ENCODE measurements at places on chromosomes 5 and 9. TPM values are rescaled to one million over a fixed set of nuclear protein-coding genes. Genes with fewer than 3 reads are reported as not detected.

IFNA13 gene
- total RNA-seq: not detected

IL4 gene
- not detected for total RNA-seq

FOXD4L4 gene
- total RNA-seq: under 0.01 TPM

TERT gene
- not detected for total RNA-seq

KIF24 gene
- total RNA-seq: 2.5 TPM

SPAAR gene
- 0.18 TPM for total RNA-seq

CCNJL gene
- total RNA-seq: 2.0 TPM

PCDHB8 gene
- 0.18 TPM for total RNA-seq

PCDHGA12 gene
- 9.7 TPM for total RNA-seq

PCDHB12 gene
- total RNA-seq: under 0.01 TPM

- peak; percentile 67 for DNase-seq
Measured at GRCh38 chr9:114291064-114291474, 31.8 kb upstream of the ORM1 start.

- DNase-seq: no peak
Measured at GRCh38 chr5:142461028-142461590, 136.3 kb upstream of the SPRY4 start.

- DNase-seq: peak; percentile 89
Measured at GRCh38 chr9:3746296-3747275, 220.8 kb upstream of the RFX3 start.

DNA sequence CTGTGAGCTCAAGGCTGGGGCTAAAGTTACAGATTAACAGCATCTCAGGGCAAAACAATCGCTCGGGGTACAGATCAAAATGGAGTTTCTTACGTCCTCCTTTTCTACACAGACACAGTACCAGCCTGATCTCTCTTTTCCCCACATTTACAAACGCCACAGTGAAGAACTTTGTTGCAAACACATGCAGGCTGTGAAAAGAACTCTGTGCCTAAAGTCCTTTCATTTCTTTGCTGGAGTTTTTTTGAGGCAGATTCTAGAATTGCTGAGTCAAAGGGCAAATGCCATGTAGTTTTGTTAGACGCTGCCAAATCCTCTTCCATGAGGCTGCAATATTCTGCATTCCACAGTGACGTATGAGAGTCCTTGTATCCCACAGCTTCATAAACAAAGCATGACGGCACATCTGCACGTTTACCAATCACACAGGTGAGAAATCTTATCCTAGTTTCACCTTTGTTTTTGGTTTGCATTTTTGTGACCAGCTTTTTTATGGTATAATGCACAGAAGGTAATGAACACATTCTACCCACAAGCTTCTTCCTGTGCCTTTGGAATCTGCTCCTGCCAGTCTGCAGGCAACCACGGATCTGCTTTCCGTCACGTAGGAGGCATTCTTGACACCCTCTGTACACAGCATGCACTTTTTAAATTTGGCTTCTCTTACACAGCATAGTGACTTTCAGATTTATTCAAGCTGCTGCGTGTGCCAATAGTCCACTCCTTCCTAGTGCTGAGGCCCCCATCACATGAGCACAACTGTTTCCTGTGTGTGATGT lies 44.6 kb upstream of the LPCAT1 start:
- peak; percentile 90 for DNase-seq

- no peak for DNase-seq
Measured at GRCh38 chr5:150121448-150122157, 34.0 kb downstream of the PDGFRB start.

- no peak for DNase-seq
Measured at GRCh38 chr9:13137426-13137825, 142.1 kb downstream of the MPDZ start.

DNA sequence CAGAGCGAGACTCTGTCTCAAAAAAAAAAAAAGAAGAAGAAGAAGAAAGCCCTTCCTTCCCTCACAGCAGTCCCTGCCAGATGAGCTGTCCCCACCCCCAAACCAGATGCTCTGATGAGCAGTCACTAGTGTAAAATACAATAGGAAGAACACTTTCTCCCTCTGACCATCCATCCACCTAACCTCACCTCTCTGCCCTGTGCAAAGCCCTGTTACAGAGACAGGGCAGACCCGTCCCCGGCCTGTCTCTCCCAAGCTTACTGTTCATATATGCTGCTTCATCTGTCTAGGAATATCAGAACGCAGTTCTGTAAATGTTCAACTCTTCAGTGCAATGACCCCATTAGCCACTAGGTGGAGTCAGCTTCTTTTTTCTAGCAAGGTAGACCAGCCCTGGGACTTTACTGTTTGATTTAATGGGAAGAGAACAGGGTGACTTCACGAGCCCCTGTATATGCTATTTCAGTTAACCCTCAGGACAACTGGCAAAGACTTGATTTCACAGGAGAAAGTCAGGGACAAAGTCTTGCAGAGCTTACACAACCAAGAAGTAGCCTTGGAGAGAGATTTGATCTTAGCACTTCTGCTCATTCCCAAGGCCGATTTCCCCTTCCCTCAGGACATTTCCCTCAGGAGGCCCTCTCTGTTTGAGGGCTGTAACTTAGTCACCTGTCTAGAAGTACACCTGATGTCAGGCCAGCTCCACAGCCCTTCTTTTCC lies 14.9 kb upstream of the FGFR4 start:
- peak; percentile 81 for DNase-seq

DNA sequence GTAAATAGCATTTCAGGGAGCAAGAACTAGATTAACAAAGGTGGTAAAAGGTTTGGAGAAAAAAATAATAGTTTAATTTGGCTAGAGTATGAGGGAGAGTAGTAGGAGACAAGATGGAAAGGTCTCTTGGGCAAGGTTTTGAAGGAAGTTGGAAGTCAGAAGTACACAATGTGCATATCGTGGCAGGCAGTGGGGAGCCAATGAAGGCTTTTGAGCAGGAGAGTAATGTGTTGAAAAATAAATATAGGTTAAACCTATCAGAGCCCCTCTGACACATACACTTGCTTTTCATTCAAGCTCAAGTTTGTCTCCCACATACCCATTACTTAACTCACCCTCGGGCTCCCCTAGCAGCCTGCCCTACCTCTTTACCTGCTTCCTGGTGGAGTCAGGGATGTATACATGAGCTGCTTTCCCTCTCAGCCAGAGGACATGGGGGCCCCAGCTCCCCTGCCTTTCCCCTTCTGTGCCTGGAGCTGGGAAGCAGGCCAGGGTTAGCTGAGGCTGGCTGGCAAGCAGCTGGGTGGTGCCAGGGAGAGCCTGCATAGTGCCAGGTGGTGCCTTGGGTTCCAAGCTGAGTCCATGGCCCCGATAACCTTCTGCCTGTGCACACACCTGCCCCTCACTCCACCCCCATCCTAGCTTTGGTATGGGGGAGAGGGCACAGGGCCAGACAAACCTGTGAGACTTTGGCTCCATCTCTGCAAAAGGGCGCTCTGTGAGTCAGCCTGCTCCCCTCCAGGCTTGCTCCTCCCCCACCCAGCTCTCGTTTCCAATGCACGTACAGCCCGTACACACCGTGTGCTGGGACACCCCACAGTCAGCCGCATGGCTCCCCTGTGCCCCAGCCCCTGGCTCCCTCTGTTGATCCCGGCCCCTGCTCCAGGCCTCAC lies at the start of gene CA9:
TSS of gene CA9 (plus strand) at position 797 of the 893 bp plus-strand sequence. CDS start at position 829, 32 bp downstream.
- no peak for DNase-seq

DNA sequence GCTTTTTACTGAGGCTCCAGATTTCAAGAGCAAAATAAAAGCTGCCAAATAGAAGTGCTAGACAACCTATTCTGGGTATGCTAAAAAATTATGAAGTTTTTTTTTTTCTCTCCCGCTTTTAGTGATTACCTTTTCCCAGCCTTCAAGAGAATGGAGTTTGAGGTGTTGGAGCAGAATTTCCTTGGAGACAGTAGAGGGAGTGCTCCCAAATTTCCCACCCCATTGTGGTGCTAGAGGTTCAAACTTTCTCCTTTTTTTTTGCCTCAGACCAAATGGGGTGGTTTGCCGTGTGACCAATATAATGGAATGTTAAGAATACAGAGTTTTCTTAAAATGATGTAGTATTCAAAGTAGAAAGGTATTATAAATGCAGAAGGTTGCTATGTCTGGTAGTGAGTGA lies 244.2 kb upstream of the RIOK2 start:
- DNase-seq: no peak

GRCh38 chr9:127502706-127503378 lies 51.5 kb downstream of the LRSAM1 start:
- DNase-seq: no peak

GRCh38 chr5:1041225-1042143 lies 32.9 kb downstream of the NKD2 start:
- DNase-seq: no peak

- DNase-seq: peak; percentile 42
Measured at GRCh38 chr5:150305095-150305494, 2.4 kb upstream of the ARSI start.

GRCh38 chr5:78471896-78472295 lies 111.5 kb downstream of the SCAMP1 start:
- no peak for DNase-seq

GRCh38 chr9:83656032-83656680 lies 33.2 kb downstream of the IDNK start:
- no peak for DNase-seq

DNA sequence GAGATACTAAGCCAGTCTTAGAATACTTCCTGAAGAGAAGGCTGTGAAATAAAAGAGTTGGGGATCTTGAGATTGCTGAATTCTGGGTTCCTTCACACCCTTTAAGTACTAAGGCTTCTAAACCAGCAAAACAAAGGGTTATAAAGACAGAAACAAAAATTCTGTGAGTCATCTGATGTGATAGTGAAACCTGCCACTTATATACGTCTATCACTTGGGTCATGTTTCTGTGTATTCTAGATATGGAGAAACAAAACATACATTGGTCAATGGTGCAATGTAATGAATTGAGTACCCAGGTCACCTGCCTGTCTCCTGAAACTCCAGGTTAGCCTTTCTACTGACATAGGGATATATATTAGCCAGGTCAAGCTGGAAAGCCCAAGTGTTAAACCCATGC lies 319.3 kb upstream of the GRAMD2B start:
- DNase-seq: no peak

- peak; percentile 30 for DNase-seq
Measured at GRCh38 chr9:14159440-14160216, 154.3 kb downstream of the NFIB start.

DNA sequence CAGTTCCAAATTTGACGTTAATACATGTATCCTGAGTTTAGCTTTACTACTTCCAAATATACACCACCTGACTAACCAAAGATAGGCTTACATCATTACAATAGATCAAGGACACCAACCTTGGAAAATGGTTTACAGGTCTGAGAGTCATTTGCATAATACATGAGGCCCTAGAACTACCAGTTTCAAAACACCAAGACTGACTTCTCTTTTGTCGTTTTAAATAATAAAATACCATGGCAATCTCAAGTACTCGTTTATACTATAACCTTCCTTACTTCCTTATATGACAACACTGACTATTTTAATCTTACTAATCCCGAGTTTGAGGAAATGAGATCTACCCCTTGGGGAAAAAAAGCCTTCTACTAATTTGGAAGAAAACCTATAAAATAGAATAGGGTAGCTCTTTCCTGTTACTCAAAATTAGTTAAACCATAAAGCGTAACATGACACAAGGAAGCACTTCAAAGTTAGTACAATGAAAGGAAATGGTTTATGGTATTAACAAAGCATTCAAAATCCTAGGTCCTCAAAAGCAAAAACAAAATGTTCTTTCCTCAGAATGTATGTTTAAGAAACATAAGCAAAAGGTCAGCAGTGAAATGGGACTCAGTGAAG lies 42.1 kb downstream of the UBQLN1 start:
- no peak for DNase-seq

DNA sequence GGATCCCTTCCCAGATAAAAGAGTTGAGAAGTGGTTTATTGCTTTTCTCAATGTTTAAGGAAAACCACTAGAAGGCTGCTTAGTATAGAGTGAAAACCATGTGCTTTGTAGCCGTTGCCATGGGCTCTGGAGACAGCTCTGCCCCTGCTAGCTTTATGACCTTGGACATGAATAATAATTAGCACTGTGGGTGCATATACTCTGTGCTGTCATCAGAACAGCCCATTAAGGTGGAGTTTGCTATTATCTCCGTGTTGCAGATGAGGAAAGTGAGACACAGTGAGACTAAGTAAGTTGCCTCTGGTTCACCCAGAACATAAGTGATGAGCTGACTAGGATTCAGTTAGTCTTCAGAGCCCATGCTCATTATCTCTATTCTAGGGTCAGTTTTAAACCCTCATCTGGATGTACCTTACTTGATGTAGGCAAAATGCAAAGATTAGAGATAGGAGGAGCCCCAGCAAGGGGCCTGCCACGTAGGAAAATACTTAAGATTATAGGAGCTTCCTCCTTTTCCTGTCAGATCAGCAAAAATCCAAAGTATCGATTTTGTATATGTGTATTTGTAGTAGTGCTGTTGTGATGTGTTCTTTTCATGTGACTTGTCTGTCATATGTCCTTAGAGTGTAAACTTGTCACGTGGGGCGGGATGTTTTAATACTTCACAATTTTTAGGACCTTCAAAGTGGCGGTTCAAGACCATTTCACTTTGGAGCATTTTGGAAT lies 102.5 kb downstream of the TLE4 start:
- no peak for DNase-seq

DNA sequence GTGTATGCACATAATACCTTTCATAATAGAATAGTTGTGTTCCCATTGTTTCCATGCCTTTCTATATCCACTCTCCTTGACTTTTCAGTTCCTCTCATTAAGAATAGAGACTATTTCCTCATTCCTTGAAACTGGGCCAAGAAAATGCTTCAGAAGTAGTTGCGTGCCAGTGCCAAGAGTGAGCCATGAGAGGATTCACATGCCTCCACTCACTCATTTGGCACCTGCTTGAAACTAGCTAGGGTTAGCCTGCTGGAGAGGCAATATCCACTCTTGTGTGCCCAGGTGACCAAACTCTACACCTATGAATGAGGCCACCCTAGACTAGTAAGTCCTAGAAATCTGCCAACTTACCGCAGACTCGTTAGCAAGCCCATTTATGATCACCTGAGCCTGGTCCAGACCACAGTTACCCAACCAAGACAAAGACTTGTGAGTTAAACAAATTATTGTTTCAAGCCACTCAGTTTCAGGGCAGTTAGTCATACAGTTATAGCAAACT lies 276.3 kb downstream of the EPB41L4A start:
- peak; percentile 66 for DNase-seq

DNA sequence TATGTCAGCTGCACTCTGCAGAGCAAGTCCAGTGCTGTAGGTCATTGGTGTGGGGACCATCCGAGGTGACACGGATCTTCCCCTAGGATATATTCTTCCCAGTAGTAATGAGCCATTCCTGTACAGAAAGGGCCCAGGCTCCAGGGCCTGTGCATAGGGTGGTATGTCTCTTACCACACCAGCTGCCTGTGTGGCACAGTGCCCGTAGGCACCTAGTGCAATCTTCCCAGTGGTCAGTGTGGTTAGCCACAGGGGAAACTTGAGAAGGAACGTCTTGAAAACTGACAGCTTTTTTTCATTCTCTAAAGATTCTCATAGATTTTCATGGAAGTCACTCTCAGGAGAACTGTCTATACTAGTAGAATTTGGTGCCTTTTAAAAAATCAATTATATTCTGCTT lies 39.8 kb downstream of the CYSTM1 start:
- peak; percentile 83 for DNase-seq

DNA sequence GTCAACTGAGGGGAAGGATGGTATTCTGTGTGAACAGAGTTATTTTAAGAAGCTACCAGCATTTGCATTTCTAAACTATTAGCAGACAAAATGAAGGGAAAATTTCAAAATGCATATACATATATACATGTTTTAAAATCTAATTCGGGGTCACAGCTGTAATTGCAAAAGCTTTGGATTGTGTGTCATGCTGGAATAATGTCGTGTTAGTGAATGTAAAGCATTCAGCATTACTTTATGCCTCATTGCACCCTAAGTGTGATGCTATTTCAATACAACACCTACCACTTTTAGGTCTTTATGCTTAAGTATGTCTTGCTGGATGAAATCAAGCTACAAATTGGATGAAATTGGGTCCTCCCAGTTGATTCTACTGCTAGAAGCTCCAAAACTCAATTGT lies 687.6 kb upstream of the MEF2C start:
- DNase-seq: no peak

Data from IMR-90 (cell line).